ENCODE measurements at places on chromosomes 1 and 21.

- DNase-seq: no peak
These were observed 22.0 kb downstream of the UBE2G2 start for GRCh38 chr21:44779417-44780136.

DNA sequence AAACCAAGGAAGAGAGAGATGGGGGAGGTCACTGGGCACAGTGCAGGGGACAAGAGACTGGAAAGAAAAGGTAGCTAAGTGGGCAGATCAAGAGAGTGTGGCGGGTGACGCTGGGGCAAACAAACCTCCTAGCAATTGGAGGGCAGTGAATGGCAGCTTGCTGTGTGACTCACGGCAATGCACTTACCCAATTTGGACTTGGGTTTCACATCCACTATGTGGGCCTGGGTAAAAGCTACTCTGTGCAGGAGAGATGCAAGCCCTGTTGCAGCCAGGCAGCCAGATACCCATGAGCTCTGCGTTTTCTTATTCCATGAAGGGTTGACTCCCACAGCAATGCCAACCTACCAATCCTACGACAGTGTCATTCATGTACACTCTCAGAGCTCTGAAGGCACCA lies 9.5 kb downstream of the PLXNA2 start:
- no peak for DNase-seq

- DNase-seq: no peak
These were observed 162.5 kb upstream of the B3GALT2 start for GRCh38 chr1:193348769-193349535.

DNA sequence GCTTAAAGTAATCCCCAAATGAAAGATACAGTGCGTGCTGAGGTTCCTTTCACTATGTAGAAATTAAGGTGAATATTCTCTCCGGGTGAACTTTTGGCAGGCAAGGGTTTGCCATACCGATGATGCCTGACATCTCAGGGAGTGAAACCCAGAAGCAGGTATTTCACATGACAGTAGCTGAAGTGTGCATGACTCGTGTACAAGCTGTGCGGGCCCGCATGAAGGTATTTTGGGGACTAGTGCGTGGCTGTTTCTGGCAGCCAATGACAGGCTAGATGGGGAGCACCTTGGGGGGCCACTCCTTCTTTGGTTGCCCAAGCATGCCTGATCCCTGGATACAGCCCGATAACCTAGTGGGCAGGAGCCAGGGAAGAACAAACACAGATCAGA lies 569.0 kb downstream of the SMYD3 start:
- DNase-seq: no peak

DNA sequence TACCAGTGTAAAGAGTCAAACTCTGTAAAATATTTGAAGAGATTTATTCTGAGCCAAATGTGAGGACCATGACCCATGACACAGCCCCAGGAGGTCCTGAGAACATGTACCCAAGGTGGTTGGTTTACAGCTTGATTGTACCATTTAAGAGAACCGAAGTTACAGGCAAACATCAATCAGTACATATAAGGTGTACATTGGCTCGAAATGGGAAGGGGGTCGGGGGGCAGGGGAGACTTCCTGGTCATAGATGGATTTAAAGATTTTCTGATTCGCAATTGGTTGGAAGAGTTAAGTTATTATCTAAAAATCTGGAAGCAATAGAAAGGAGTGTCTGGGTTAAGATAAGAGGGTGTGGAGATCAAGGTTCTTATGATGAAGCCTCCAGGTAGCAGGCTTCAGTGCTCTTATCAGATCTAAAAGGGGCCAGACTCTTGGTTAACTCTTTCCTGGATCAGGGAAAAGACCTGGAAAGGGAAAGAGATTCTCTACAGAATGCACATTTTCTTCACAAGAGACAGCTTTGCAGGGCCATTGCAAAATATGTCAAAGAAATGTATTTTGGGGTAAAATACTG lies 47.5 kb upstream of the NTPCR start:
- no peak for DNase-seq

- no peak for DNase-seq
These were observed 92.2 kb downstream of the POU2F1 start for GRCh38 chr1:167312871-167313270.

DNA sequence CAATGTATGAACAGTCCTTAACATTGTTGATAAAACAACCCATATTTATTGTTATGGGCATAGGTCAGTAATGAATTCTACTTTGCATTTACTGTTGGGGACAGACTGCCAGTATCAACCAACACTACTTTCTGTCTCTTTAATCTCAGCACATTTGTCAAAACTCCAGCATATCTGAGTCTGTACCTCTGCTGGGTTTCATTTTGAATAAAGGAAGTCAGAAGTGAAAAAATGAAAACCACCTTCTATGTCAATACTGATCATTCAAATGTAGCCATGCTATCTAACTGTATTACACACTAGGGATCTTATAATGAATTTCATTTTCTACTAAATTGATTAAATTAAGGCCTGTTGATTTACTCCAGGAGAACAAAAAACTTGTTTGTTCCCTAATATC lies 24.2 kb upstream of the CXADR start:
- no peak for DNase-seq

DNA sequence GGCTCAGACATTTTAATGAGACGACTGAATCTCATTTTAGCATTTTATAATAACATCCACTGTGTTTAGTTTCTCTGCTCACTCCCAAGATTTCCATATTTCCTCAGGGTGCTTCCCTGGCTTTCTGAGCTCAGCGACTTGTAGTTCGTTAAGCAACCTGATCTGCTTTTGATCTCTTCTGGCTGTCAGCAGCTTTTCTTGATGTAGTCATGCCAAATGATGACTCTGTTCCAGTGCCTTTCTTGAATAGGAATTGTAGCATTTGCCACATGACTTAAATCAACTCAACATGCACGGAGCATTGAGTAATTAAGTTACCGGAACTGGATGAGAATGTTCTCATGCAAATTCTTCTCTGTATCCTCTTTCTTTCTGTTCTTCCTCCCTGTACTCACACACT lies 246.1 kb downstream of the FMN2 start:
- DNase-seq: no peak

GRCh38 chr1:36737767-36738166 lies 255.1 kb upstream of the CSF3R start:
- DNase-seq: no peak

DNA sequence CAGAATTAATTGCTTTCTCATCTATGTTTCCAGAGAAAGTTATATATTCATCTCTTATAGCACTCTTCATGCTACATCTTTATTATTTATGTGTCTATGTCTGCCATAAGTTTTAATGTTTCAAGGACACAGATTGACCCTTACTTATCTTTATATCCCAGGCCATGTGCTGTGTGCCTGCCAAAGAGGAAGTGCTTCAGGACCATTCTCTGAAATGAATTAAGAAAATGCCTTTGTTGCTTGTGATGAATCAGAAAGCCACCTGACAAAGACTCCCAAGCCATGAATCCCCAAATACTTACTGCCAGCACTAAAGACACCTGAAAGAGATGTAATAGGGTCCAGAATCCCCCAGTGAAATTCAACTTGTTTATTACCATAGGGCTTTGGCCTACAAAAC lies 342.1 kb upstream of the C1orf87 start:
- DNase-seq: no peak

GRCh38 chr1:217881131-217881543 lies 250.0 kb downstream of the SPATA17 start:
- no peak for DNase-seq

- DNase-seq: no peak
These were observed 21.3 kb downstream of the ZCCHC17 start for GRCh38 chr1:31318146-31318545.

DNA sequence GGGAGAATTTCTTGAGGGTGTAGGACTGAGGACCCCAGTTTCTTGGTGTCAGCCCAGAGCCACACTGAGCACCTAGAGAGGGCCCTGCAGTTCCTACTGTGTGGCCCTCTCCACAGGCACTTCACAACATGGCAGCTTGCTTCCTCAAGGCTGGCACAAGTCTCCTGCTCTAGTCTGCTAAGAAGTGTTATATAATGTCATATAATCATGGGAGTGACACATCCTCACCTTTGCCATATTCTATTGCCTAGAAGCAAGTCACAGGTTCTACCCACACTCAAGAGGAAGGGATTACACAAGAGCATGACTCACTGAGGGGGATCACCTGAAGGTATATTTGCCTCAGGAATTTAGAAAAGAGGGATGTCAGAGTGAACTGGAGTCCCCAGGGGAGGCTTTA lies 5.5 kb upstream of the SNX27 start:
- no peak for DNase-seq

DNA sequence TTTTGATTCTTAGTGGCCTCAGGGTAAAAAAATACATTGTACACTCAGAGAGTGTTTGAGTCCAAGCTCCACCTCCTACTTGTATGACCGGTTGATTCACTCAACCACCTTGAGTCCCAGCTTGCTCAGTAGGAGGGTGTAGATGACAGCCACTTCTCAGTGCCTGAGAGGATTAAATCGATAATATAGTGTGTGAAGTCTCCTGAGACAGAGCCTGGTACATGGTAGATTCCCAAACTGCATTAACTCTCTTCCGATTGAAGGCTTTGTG lies 38.4 kb downstream of the NCMAP start:
- no peak for DNase-seq

DNA sequence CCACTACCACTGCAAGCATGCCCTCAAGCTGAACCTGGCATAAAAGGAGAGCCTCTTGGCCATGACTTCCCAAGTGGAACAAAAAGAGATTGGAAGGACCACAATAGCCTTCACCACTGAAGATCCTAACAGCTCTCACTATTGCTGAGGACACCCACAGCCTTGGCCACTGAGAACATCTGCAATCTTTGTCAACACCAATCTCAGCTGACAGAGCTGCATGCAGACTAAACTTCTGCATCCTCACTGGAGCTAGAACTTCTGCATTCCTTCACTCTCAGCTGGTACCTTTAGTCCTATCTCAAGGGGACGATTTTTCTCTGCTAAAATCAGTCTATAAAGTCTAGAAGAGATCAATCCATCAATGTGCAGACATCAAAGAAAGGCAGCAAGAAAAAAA lies 8.3 kb upstream of the FCRL2 start:
- no peak for DNase-seq

DNA sequence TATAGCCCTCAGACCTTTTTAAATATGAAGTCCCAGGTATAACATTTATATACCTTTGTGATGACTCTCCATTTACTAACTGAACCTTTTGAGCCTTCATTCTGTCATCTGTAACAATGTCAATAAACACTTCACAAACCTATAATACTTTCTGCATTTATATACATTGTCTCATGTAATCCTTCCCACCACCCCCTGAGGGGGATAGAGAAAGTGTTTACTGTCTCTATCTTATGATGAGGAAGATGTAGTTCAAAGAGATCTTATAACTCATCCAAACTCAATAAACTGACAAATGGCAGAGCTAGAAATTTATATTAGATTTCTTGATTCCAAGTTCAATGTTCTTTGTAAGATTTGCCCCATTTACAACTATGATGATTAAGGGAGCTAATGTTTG lies 48.3 kb upstream of the CR2 start:
- no peak for DNase-seq

GRCh38 chr1:1091344-1092148 lies 17.4 kb upstream of the RNF223 start:
- DNase-seq: peak; percentile 39

DNA sequence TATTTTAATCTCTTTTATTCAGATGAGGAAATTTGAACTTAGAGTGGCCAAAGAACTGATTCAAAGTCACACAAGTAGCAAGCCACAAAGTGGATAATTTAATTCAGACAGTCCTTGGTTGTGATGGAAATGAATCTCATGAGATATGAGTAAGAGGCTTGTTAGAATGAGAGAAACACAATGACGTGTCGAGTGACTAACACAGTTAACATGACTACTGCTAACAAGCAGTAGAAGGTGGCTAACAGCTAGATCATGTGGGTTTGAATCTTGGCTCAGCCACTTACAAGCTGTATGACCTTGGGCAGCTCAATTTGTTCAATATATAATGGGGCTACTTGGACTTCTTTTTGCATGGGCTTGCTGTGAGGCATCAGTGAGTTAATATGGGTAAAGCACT lies 104.5 kb upstream of the LMO4 start:
- DNase-seq: no peak

DNA sequence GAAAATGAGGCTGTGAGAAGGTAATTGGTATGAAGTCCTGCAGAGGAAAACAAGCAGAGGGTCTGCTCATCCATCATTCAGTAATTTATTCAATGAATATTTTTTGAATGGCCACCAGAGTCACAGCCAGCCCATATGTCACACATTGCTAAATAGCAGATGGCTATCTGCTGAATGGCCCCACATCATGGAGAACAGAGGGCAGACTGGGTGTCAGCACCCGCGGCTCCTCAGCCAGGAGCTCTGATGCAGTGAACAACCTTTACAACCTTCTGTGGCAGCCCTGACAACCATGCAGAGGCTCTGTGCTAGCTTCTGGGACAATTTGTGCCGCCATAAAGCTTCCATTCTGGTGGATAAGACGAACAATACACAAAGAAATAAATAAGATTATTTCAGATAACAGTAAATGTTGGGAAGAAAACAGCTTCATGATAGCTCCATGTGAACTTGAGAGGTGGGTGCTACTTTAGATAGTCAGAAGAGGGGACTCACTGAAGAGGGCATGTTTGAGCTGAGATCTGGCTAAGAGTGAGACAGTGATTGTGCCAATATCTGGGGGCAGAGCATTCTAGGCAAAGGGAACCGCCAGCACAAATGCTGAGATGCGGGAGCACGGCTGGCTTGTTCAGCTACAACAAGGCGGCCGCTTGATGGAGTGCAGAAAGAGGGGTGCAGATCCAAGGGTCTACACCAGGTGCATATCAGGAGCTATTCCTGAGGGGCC lies 2.8 kb upstream of the C1orf210 start:
- no peak for DNase-seq

GRCh38 chr1:225877580-225877979 lies 4.6 kb downstream of the TMEM63A start:
- peak; percentile 73 for DNase-seq

GRCh38 chr1:203091199-203091477 lies 5.3 kb upstream of the MYOG start:
- peak; percentile 34 for DNase-seq

- DNase-seq: peak; percentile 86
These were observed at the start of gene BEND5 for GRCh38 chr1:48776393-48777218. Gene BEND5 (minus strand): TSS chr1:48776891. CDS start chr1:48776831, 60 bp downstream.

- peak; percentile 28 for DNase-seq
These were observed 6.2 kb downstream of the FNDC5 start for GRCh38 chr1:32864375-32865019.

GRCh38 chr21:44550807-44551206 lies 498 bp downstream of the KRTAP10-2 start:
- no peak for DNase-seq

DNA sequence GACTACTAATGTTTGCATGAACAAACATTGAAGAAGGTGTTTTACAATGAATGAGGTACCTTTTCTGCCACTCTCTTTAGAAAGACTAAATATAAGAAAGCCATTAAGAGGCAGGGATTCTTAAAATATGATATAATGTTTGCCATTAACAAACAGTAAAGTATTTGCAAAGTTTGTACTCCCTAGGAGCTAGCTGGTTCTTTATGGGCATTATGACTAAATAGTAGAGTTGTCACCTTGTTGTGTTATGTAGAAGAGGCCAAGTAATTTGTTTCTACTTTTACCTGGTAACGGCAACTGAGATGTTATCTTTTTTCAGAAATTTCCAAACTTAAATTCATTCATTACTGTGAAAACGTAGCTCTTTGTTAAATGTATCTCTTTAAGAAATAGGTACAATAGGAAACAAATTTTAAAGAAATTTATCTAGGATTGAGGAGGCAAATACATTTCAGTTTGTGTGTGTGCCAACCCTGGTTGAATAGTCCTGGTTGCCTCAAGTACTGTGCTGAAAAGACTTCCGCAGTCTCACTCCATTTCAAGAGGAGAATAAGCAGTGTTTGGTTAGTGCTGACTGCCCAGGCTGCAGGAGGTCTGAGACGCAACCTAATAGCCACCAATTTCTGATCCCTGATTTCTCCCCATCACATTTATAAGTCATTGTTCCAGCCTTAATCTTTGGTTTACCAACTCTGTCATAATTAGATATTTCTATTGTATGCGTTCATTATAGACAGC lies 52.1 kb downstream of the WDR3 start:
- no peak for DNase-seq
